Sciatic nerve (tissue), 2 donors: ENCODE measurements at places on chromosomes 16 and 17.

DNA sequence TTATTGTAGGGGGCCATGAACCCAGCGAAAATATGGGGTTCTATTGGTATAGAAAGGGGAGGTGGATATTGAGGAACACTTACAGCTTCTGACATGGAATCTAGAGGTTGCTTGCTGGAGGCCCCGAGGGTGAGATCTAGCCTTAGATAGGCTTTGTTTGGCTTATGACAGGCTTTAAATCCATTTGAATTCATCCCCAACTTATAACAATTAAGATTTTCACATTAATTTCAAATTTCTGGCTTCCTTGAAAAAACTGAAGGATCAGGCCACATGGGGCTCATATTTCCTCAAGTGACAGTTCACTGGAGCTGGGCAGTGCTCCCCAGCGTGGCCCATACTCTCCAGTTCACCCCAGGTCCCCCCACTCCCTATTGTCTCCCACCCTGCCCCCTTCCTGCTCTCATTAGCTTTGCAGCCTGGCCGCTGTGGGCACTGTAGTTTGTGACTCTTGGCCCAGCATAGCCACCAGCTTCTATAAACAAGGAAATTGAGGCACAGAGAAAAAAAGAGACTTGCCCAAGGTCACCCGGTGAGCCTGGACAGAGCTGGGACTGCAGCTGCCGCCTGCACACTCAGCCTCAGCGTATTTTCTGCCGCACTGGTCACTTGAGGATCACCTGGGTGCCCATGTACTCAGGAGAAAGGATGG, 19.8 kb upstream of the ADGRG1 start:
- DNase-seq = no peak

DNA sequence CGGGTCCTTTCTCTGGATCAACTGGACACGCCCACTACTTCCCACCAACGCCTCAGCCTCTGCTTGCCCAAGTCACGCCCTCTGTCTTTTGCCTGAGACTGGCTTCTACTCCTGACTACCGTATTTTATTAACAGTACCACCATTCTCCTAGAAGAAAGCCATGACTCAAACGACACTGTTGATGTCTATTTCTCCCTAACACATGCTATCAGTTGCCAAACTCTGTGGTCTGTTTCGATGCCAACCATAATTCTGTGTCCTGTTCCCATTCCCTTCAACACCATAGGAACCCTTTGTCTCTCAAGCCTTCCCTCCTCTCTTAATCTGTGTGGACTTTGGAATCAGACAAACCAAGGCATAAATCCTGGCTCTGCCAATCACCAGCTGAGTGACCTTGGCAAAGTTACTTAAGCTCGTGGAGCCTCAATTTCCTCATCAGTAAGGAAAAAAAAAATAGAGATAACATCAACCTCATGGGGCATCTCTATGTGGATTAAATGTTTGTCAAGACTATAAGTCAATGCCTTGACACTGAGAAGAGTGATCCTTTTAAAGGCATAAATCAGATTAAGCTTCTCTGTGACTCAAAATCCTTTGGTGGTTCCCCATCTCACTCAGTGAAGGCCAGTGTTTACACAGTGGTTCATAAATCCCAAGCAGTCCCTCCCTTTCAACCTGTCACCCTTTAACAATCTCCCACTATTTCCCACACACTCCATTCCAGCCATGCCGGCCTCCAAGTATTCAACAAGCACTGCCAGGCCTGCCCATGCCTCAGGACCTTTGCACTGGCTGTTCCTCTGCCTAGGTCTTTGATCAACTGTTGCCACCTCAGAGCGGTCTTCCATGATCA, 45.6 kb downstream of the ERN1 start:
- DNase-seq = no peak

DNA sequence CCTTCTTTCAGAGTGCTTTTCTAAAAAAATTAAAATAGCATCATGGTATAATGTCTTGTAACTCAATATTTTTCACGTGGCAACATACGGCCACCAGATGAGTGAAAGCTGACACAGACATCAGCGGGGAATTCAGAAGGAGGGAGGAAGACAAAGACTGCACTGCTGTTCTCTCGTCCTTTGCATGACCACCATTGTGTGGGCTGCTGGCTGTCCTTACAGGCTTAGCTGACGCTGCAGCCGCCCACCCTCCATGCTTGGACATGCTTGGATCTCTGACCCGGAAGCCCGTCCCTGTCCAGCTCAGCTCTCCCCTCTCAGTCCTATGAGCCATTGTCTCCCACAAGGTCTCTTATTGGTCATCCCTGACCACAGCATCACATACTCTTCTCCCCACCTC, 11.4 kb upstream of the MLYCD start:
- DNase-seq = peak; percentile 64

GRCh38 chr17:3927628-3928340, 11.5 kb upstream of the P2RX1 start:
- no peak for DNase-seq

DNA sequence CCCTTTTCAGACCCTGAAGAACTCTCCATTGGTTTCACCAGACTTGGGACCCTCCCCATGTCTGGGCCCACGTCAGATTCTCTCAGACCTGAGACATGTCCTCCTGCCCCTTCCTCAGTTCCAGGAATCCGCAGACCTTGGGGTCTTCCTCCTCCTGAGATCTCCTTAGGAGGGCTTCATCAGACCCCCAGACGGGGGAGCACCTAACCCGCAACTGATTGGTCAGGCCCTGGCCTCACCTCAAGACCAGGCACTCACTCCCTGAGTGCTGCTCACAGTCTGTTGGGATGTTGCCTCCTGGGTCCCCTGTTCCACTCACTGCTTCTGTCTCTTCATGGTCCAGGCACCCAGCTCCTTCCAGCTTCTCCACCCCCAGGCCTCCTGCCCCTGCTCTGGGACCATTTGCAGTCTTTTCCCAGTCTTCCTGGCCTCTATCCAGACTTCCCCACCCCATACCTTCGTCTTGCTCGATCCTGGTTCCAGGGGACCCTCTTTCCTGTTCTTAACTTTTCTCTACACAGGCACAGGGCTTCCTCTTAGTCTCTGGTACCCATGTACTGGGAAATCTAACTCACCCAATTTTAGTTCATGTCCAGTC, 1.2 kb downstream of the GID4 start:
- DNase-seq = no peak

- DNase-seq = no peak
Observed at GRCh38 chr16:20042848-20043247, 30.8 kb downstream of the GPR139 start.

DNA sequence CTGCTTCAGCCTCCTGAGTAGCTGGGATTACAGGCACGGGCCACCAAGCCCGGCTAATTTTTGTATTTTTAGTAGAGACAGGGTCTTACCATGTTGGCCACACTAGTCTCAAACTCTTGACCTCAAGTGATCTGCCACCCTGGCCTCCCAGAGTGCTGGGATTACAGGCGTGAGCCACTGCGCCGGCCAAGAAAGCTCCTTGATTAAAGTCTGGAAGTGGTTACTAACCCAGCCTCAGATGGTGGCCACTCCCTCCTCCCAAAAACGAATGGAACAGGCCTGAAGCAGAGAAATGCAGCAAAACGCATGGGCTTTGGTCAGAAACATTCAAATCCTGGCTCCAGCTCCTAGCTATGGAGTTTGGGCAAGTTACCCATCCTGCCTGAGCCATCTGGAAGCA, 11.3 kb downstream of the FKBP10 start:
- DNase-seq = no peak

- DNase-seq = no peak
Observed at GRCh38 chr16:46920402-46921068, 36.4 kb downstream of the GPT2 start.

GRCh38 chr17:39178536-39178935, 12.6 kb upstream of the ARL5C start:
- DNase-seq = no peak

- no peak for DNase-seq
Observed at GRCh38 chr17:81114351-81115093, 50.8 kb upstream of the PVALEF start.

DNA sequence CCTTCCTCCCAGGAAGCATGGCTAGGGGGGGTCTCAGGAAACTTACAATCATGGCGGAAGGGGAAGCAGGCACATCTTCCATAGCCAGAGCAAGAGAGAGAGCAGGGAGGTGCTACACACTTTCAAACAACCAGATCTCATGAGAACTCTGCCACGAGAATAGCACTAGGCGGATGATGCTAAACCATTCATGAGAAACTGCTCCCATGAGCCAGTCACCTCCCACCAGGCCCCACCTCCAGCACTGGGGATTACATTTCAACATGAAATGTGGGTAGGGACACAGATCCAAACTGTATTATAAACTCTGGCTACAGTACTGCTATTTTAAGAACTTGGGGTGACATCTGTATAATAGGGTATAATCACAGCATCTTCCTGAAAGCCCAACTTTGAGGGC, 83.1 kb upstream of the CACNG5 start:
- no peak for DNase-seq

DNA sequence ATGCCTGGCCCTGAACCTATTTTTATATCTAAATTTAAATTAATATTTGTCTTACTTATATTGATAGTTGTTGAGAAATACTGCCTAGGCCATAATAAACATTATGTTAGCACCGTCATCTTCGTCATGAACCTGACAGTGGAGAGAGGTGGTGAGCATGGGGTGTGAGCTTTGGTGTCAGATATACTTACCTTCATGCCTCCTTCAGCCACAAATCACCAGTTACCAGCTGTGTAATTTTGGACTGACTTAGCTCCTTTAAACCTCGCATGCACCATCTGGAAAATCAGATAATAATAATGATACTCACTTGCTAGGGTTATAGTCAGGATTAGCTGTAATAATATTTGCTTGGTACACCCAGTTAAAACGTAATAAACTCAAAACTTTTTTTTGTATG, 35.0 kb downstream of the SNX29 start:
- DNase-seq = no peak

GRCh38 chr17:44097110-44097958, 26.1 kb downstream of the HDAC5 start:
- no peak for DNase-seq

DNA sequence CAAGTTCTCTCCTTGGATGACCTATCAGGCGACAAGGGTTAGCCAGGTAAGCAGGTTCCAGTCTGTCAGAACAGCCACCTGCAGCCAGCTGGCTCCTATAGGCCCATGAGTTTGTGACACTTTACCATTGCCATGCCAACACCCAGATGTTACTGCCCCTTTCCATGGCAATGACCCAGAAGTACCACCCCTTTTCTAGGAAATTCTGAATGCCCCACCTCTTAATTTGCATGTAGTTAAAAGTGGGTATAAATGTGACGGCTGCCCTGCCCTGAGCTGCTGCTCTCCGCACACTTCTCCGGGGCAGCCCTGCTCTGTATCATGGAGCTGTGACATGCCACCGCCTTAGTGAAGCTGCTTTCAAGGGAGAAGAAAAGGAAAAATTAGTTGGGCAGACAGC, 10.0 kb upstream of the SECTM1 start:
- DNase-seq = no peak

DNA sequence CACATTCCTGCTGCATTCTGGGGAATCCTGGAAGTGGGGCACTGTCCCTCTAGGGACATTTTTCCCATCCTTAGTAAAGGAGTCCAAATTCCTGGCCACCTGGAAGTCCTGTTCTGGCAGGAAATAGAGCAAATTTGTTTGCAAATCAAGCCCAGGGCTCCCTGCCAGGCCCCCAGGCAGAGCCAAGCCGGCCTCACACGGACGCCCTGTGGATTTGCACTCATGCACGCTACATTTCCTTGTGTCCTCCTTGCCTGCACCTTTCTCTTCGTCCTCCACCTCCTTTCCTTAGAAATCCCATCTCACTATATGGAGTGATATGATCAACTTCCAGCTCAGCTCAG, 7.0 kb upstream of the CALB2 start:
- DNase-seq = no peak

- DNase-seq = no peak
Observed at GRCh38 chr16:7419441-7419840, 86.8 kb downstream of the RBFOX1 start.

- DNase-seq = peak; percentile 86
Observed at GRCh38 chr17:78127239-78127887, 1.2 kb downstream of the TMC6 start.

- no peak for DNase-seq
Observed at GRCh38 chr16:66194866-66195265, 171.6 kb upstream of the CDH5 start.

GRCh38 chr17:41417127-41417526, 7.3 kb downstream of the KRT37 start:
- no peak for DNase-seq

DNA sequence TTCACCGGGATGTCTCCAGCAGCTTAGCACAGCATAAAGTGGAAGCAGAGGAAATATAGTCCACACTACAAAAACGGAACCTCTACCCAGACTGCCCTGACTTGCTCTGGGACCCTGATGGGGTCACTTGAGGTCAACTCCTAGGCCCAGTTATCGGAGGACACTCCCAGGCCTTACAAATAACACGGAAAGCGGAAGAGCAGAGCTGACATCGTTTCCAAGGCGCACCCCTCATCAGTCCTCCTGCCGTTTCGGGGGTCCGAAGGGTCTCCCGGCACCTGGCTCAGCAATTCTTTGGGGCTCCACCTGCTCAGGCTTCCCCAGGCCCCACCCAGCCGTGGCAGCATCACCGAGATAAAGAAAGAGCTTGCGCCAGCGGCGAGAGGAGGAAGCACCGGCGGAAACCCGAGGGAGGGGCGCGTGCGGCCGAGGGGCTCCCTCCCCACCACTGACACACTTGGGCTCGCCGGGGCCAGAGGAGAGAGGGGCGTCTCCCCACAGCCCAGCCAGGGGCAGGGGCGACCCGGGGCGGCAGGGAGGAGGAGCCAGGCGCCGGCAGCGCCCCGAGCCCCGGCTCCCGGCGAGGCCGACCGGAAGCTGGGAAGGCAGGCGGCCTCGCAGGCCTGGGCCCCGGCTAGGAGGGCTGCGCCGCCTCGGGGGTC, 727 bp downstream of the CORO7 start:
- DNase-seq = no peak

- no peak for DNase-seq
Observed at GRCh38 chr17:64115043-64115698, 14.8 kb downstream of the ERN1 start.

DNA sequence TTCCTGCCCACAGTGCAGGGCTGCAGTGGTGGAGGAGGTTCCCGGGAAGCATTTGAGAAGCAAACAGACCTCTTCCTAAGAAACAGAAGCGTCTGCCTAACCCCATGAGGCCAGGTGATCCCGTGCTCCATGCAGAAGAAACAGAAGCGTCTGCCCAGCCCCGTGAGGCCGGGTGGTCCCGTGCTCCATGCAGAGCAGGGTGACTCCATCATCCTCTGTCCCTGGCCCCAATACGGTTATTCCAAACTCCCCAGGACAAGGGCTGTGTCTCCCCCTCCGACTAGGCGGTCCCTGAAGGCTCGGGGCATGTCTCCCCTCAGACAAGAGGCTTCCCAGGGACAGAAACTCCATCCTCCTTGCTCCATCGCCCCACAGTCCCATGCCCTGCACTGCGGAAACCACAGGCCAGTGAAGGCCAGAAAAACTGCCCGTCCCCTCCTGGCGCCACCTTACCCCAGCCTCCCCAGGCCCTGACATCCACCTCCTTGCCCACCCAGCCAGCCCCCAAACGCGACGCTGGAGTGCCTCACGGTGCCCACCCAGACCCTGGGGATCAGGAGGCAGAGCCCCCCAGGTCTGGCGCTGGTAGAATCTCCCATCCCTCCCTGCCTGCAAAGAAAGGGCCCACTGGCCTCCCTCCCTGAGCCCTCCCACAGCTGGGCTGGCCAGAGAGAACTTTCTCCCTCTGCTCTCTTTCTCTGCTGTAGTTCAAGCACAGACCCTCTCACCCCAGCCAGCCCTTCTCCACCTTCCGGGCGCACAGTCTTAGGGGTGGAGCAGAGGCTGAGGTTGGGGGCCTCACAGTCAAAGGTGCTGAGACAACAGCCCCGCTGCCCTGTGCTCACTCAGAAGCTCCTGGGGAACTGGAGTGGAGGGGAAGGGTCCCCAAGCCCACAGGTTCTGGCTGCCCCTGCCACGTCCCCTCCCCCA, 30.6 kb upstream of the KRT17 start:
- DNase-seq = no peak

GRCh38 chr16:47949714-47950113, 206.1 kb downstream of the ABCC12 start:
- DNase-seq = no peak
